T-cell (primary cell): ENCODE measurements at places on chromosomes 11 and 22.

- peak; percentile 17 for DNase-seq
Measured at GRCh38 chr11:95923728-95924413, at the start of gene MTMR2. TSS of gene MTMR2 (minus strand) at chr11:95924107. CDS start at chr11:95923954, 153 bp downstream.

DNA sequence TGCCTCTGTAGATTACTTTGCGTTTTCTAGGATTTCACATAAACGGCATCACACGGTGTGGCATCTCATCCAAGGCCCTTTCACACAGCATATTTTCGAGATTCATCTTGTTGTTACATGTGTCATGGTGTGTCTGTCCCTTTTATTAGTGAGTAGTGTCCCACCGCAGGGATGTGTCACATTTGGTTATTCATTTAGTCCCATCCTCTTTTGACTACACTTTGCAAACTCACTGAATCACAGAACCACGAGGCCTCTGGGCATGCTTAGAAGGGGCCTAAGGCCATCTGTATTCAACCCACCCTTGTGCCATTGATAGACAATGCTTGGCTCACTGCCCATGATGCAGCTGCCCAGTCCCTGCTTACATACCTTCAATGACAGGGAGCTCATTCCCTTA is 4.2 kb upstream of the RAC2 start:
- DNase-seq, result no peak

DNA sequence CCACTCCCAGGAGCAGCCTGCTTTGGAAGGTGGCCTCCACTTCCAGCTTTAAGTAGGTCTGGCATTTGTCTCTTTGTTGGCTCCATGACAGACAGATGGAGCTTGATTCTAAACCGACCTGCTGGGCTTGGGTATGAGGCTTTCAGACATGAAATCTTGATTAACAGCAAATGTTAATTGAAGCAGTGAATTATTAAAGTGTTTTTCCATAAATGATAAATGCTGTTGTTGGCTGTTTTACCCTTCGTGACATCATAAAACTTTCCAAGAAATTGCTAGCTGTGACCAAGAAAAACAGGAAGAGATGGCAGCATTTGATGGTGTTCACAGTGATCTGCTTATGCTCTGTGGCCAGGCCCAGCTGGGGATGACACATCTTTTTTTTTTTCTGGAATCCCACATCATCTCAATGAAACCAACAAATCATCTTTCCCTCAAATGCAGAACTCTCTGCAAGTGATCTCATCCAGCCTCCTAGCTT is 66.1 kb downstream of the RBMXL2 start:
- DNase-seq, result no peak

DNA sequence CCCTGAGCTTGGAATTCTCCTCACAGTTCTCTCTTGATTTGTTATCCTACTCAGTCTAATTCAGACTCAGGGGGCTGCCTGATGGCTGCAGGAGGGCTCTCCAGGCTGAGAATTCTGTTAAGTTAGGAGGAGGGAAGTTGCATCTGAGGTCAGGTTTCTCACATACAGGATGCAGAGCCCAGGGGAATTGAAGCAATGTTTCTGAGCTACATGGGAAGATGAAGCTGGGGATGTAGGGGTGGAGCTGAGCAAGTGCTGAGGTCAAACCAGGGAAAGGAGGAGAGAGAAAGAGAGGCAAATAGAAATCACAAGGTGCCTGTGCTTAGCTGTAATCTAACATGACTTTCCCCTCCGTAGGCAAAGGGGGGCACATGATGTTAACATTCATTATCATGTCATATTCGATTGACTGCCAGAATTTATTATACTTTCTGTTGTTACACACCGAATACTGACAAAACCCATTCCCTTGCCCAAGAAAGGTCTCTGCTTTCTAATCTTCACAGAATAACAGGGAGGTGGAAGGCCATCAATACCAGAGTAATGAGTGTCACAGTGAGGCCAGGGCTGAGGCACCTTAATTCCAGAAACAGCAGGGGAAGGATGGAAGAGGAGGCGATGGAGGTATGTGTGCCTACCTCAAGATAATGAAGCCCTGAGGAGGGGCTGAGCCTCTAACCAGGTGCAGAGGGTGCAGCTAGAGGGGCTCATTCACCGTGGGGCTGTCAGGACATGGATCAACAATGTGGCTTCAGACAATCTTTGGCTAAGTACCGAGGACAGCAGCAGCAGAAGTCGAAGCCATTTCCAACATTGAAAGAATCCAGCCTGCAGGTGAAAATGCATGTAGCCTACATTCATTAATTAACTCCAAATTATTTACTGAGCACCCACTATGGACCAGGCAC is 205.4 kb upstream of the SNX19 start:
- DNase-seq, result no peak

- no peak for DNase-seq
Measured at GRCh38 chr22:28032861-28033260, 113.8 kb upstream of the PITPNB start.

GRCh38 chr11:59845399-59845798 is at the start of gene CBLIF:
TSS of gene CBLIF (minus strand) at chr11:59845499. CDS start at chr11:59845453, 46 bp downstream.
- DNase-seq, result no peak

DNA sequence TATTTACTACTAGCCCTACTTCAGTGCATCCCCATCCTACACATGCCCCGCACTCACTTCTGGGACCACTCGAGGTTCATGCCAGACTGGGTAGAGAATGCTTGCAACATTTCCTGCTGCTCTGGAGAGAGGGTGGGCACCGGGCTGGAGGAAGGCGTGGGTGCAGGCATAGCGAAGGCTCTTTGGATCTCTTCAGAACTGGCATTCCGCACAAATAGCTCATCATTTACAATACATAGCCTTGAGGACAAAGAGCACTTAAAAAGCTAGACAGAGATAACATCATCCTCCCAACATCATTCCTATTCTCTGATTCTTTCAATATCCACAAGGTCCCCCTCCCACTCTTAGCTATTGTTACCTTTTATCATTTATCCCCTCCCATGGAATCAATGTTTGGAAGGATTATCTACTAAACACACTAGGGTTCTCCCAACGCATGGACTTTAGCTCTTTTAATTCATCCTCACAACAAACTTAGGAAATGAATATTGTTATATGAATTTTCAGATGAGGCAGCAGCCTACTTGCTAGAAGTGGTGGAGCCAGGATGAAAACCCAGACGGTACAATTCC is 2.5 kb upstream of the TMEM223 start:
- DNase-seq, result no peak

DNA sequence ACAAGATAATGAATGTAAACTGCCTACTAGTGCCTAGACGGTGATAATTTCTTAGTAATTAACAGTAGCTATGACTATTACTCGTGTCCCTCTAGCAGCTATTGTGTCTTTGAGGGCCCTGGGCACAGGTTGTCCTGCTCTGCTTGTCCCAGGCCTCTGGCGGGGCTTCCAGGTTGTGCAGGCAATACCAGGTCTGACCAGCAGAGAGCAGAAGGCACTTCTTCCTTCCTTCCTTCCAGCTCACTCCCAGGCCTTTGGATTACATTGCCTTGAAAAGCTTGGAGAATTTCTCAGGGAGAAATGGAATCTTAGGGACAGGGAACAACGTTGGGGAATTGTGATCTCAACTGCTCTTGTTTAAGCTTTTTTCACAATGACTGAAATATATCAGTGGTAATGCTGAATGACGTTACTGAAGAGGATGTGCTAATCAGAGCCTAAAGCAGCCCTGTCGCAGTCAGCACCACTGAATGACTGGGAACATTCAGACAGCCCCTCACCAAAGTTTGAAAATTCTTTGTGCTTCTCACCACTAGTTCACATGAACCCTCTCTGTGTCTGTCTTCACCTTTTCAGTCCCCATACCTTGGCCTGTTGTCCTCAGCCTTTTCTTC is 8.4 kb upstream of the CCKBR start:
- DNase-seq, result peak; percentile 38

DNA sequence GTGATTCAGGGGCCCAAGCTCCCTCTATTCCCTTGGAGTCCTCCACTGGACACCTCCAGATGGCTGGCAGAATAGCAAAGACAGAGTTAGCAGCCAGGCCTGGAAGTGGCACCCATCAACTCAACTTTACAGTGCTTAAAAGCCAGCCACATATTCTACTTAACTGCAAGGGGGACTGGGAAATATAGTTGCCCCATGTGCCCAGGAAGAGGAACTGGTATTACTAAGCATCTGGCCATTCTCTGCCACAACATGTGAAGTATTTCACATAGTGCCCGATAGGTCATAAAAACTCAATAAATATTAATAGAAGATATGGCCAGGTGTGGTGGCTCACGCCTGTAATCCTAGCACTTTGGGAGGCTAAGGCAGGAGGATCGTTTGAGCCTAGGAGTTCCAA is 5.5 kb upstream of the IL10RA start:
- DNase-seq, result no peak

DNA sequence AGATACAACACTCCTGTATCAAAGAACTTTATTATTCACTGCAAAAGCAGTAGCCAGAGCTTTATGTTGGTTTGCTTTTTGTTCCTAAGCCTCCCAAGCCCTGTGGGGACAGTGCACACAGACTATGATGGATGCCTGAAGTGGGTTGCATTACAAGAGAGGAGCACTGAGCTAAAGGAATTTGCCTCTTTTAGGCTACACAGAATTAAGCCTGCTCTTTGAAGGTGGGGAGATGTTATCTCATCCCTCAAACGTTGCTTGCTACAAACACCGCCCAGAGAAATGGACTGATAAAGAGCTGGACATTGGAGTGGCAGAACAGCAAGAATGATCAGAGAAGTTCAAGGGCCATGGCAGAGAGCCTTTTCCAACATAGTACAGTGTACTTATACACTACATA is 2.5 kb upstream of the POGLUT3 start:
- DNase-seq, result no peak

DNA sequence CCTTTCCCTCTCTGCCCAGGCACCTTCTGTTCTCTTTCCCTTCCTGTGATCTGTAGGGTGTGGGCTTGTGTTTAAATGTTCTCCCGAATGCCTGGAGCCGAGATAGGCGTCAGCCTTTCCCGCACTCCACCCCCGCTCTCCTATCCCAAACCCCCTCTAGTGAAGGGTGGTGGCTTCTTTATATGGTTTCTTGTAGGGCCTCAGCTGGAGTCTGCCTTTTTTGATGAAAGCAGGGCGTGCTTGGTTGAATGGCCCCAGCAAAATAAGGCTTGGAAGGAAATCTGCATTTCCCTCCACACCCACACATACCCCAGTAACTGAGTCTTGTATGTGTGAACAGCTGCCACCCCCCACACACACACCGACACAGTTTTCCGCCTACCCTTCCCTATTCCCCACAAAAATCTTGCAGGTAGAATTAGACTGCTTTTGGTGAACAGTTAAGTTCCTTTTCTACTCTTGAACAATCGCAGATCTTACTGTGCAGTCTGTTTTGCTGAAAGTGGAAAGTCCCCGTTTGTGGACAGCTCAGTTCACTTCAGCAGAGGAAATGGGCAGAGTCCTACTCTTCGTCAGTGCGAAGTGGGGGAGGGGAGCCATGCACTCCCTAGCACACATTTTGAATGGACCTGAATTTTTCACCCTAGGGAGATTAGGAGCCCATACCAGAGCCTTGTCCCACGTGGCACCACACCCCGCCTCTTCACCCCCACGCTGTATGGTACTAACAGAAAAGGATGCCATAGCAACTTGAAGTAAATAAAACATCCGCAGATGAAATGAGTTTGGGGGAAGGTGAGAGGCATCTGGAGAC is 25.5 kb upstream of the GRK2 start:
- peak; percentile 83 for DNase-seq

DNA sequence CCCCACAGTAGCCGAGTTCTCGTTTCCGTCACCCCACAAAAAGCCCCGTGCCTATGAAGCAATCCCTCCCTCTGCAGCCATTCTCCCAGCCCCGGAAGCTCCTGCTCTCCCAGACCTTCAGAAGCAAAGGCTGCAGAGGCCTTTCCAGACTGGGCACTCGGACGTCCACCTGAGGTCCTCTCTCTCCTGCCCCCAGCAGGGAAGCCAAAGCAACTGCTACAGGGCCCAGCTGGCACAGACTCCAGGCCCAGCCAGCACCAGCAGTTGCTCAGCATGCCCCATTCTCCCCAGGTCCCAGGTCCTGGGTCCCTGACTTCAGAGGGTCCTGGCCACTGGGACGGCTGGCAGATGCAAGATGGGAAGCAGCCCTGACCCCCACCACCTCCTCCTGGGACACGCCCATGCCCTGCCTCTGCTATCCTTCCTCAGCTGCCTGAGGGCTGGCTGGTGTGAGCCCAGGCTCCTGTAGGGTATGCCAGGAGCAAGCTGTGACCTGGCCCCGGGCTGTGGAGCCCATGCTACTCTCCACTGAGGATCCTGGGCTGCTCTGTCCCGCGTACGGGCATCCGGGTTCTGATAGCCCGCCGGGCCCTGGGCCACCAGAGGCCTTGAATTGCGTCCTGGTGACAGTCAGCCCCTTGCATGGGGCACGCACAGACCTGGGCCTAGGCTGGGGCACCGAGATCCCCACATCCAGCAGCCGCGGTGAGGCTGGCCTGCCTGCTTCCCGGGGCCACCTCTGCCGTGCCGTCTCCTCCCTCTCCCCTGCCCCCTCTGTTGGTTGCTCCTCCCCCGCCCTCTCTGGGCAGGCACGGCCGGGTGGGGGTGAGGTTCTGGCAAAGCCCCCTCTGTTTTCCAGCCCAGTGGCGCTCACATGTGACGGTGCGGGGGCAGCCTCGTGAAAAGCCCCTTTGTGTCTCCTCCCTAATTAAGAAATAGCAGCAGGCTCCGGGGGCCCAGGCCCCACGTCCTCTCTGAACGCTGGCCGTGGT is 1310.3 kb downstream of the BRD1 start:
- DNase-seq, result no peak

- DNase-seq, result peak; percentile 39
Measured at GRCh38 chr11:67303132-67303834, at the start of gene SSH3. TSS of gene SSH3 (plus strand) at chr11:67303530. CDS start at chr11:67303626, 96 bp downstream.

- DNase-seq, result no peak
Measured at GRCh38 chr11:122727101-122727929, 71.8 kb downstream of the UBASH3B start.
